Activated CD4-positive, alpha-beta T cell treated with anti-CD3 and anti-CD28 coated beads for 48 hours (primary cell): ENCODE measurements at places on chromosomes 5 and 9.
A peak's percentile ranks its signal among the peaks of the same experiment; 100 is the strongest.

DNA sequence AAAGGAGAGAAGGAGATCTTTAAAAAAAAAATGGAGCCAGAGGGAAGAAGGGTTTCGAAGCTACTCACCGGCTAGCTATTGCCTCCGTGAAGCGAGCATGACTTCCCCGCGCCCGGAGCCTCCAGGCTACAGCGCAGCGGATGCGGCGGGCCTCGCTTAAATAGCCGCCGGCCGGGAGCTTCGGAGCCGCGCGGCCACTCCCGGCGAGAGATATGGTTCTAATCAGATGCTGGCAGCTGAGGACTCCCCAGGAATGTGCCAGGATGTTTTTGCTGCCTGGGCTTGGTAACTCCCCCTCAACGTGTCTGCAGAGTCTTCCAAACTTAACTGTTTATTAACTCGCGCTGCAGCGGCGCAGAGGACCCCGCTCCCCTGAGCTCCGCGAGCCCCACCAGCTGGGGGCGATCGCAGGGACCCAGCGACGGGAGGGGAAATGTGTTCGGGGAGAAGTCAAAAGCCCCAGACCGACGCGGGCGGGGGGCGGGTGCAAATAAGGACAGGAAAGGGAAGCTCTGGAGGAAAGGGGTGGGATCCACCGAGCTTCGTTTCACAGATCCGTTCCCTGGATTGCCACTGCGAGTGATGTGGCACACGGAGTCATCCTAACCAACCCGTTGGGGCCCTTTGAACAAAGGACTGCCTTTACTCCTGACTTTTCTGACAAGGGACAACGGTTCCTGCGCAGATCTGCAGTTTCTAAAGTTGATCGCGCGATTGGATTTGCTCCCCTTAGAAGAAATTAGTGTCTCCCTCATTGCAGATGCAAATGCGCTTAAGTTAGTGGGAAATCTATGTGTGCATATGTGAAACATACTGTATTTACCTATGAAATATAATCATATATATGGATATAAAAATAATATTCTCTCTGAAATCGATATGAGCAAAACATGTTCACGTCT, at the start of gene DAB2:
Gene DAB2 (minus strand): TSS at position 245 of the 902 bp plus-strand sequence. CDS start 30,660 bp downstream, outside the sequence.
- DNase-seq, result peak; percentile 50

DNA sequence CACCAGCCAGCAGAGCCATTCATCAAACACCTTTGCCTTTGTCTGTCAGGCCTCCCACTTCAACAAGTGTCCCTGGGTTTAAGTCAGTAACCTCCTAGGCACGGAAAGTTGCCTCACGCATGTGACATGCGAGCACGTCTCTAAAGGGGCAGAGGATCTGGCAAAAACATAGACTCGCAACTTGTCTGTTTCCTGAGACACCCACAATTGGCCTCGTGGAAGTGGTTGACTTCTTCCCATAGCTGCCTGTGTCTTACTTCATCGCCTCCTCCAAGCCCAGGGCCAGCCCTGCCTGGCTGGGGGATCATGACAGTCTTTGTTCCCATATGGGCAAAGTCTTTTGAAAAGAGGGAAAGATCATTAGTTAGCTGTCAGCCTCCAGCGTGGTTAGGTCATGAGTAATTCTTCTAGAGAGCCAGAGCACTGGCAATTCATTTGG, 35.5 kb upstream of the GLRX start:
- DNase-seq, result no peak

DNA sequence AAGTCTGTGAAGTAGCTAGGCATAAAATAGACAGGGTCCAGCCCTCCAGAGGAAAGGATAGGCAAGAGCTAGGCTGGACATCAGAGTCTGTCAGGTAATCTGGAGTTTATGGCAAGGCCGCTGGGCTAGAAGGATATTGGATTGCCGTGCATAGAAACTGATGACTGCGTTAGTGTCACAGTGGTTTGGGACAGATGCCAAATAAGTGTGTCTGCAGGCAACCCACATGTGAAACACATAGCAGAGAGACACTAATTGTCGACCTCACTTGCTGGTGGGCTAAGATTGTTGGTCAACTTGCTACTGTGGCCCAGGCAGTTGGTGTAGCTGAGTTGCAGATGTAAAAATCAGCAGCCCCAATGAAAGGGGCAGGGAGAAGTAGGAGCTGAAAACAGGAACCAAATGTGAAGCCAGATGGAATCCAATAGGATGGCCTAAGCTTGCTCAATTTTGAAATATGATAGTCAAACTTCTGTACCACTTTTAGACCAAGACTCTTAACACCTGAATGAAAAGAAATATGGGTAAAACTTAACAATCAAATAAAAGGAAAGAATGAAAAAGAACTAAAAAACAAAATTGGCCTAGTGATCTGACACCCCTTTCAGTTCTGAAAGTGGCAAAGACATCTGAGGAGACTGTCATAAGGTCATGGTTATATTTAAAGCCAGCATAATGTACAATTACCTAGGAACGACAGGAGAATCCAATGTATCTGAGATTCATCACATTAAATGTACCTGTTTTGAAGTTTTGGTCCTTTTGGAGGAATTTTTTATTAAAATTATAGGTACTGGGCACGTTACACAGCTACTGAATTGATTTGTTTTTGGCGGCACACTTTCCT, 243.3 kb upstream of the ACTBL2 start:
- DNase-seq, result no peak

- no peak for DNase-seq
Measured at GRCh38 chr9:71910650-71911060, 338 bp downstream of the ABHD17B start.

GRCh38 chr9:16970321-16970720, 99.9 kb upstream of the BNC2 start:
- no peak for DNase-seq

GRCh38 chr5:76664079-76664478, 40.9 kb upstream of the F2RL2 start:
- DNase-seq, result no peak

DNA sequence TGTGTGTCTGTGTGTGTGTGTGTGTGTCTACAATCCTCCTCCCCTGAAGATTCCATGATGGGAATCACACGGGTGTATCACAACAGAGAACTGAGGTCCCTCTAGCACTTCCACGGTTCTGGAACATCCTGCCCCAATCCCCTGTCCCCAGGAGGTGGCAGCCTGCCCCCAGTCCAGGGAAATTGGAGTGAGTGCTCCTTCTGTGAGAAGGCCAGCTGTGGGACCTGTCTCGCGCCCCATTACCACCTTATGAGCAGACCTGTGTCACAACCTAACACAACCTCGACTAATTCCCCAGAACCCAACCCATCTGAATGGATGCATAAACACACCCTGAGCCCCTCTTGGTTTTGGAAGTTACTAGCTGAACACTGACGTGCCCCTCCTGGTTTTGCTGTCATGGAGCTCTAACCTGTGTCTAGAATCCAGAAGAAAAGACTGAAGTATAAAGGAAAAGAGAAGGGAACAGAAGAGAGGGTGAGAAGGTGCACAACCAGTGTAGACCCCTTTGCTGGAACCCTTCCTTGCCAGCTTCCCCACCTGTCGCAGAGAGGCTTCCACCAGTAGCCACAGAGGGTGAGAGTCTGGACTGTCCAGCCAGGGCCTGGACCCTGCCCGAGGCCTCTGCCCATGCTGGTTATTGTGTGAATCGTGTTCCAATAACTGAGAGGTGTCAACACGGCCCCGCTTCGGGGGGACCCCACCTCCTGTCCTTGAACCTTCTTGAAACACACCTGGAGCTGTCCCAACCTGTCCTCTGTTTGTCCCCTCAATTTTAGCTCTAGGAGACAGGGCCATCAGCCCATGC, 3.4 kb downstream of the BTNL9 start:
- DNase-seq, result no peak

DNA sequence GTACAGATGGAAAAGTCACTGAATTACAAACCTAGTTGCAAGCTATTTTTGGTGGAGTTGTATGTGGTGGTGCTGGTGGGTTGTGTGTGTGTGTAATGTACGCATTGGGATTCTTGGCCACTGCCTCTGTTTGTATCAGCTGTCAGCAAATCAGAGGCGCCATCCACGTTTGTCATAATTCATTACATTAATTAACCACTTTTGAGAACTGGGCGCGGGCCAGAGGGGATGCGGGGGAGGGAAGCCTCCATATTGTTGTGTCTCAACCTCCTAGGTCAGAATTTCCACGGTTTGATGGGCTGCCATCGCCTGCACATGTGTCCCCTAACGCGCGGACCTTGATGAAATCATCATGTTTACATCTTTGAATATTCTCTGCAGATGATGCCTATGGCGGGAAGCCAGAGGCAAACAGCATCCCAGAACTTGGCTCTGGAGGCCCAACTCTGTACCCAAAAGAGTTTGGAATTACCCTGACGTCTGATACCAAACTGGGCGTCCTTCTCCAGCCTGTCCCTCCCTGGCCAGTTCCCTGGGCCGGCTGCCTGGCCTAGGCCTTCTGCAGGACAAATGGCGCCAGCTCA, 54.9 kb downstream of the FGF18 start:
- no peak for DNase-seq

GRCh38 chr5:96546120-96546519, 113.1 kb upstream of the PCSK1 start:
- no peak for DNase-seq
